ENCODE measurements at places on chromosomes 6 and 20. TPM values are rescaled to one million over a fixed set of nuclear protein-coding genes. Genes with fewer than 3 reads are reported as not detected.

The AK9 gene
- total RNA-seq, result 16.6 TPM

The HLA-DPA1 gene
- 0.18 TPM for total RNA-seq

The FLRT3 gene
- total RNA-seq, result 0.54 TPM

The ILRUN gene
- total RNA-seq, result 31.6 TPM

The PPP1R14C gene
- 2.1 TPM for total RNA-seq

The BPIFA2 gene
- not detected for total RNA-seq

The PHF10 gene
- 18.9 TPM for total RNA-seq

The EYA2 gene
- 1.6 TPM for total RNA-seq

The FBXO30 gene
- 15.9 TPM for total RNA-seq

The INSM1 gene
- not detected for total RNA-seq

The LRRC73 gene
- total RNA-seq, result 0.63 TPM
